Thoracic aorta (tissue), 2 donors: ENCODE measurements at places on chromosomes 6 and 20.

DNA sequence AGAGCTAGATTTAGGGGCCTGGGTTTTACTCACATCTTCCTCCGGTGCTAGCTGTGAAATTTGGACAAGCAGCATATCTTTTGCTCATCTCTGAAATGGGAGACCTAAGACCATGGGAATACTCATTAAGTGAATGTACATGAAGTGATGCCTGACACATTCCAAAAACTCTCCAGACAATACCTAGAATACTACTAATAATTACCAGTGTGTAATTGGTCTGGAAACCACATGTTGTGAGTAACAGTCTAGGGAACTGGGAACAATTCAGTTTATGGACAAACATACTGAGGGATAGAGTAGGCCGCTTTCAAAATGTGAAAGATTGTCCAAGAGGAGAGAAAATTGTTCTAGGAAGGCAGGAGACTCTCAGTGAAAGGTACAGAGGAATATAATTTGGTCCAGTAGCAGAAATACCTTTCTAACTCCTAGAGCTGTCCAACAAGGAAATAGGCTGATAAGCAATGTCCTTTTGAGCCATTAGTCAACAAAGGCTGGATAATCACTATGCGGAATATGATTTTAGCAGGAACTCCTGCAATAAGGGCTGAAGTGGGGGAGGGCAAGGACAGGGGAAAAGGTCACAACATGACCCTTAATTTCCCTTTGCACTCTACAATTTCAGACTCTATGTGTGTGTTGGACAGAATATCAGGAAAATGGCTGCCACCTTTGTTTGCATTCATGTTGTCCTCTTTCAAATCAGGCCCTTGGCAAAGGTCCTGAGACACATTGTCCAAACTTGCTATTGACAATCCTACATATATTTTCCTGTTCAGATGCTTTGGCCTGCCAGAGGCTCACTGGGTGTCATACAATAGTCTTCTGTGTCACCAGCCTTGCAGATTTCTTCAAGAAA, 315.4 kb downstream of the PLCB1 start:
- DNase-seq, result no peak

DNA sequence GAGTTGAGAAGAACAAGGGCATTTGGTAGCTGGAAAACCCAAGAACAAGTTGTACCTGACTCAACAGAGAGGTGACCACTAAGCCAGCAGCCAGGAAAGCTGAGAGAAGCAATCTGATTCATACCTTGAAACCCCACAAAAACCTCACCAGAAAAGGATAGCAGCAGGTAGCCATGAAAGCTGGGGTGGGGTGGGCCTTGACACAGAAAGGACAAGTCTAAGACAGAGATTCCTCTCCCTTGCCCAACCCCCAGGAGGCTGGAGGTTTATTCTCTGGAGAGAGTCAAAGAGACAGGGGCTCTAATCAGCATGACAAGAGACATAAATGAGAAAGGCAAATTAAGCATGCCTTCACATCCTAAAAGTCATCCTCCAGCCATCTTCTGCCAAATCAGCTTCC, 151.7 kb upstream of the DST start:
- no peak for DNase-seq

GRCh38 chr6:161369339-161369738, 95.5 kb upstream of the AGPAT4 start:
- DNase-seq, result no peak

GRCh38 chr6:13331516-13332348, 3.4 kb upstream of the TBC1D7 start:
- no peak for DNase-seq

- DNase-seq, result no peak
Measured at GRCh38 chr6:1832844-1833787, 223.4 kb downstream of the FOXC1 start.

GRCh38 chr6:116352515-116353471, 18.0 kb upstream of the DSE start:
- DNase-seq, result no peak
